Cardiac septum (tissue), 1 donor: ENCODE measurements at places on chromosomes 2 and 18. TPM values are rescaled to one million over a fixed set of nuclear protein-coding genes. Genes with fewer than 3 reads are reported as not detected.

The STAT4 gene
- total RNA-seq, result 37.8 TPM

The AGXT gene
- not detected for total RNA-seq

The REG3G gene
- not detected for total RNA-seq

The DPP4 gene
- total RNA-seq, result 3.4 TPM

The LYPD1 gene
- 3.3 TPM for total RNA-seq

The LTBP1 gene
- total RNA-seq, result 124 TPM

The LRATD1 gene
- total RNA-seq, result 0.67 TPM

The TUBB8B gene
- not detected for total RNA-seq

The MOGAT1 gene
- 0.24 TPM for total RNA-seq

The CKAP2L gene
- total RNA-seq, result 0.30 TPM

The ANTXR1 gene
- total RNA-seq, result 38.1 TPM

The AQP4 gene
- total RNA-seq, result 0.75 TPM

The PARD3B gene
- 9.5 TPM for total RNA-seq

The SCYGR4 gene
- total RNA-seq, result not detected

DNA sequence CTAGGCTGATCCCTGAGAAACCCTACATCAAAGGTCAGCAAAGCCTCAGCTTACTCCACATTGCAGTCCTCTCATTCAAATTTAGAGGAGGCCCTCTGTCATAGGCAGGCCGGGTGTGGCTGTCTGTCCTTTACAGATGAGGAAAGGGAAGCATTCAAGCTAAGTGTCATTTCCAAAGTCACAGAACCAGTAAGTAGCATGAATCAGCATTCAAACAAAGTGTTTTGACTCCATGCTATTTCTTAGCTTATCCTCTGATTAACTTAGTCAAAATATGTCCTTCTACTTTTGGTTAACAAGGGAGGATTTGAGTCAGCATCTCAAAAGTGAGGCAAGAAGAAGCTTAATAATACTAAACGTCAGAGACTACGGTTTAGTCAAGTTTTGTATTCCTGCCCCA, 409.0 kb upstream of the POU3F3 start:
- DNase-seq, result no peak

- DNase-seq, result no peak
Measured at GRCh38 chr2:79271456-79271855, 111.9 kb upstream of the REG3A start.

GRCh38 chr2:232350804-232351685, 27.5 kb upstream of the ALPP start:
- DNase-seq, result no peak

GRCh38 chr2:144519597-144519933, 354 bp downstream of the ZEB2 start:
- no peak for DNase-seq

DNA sequence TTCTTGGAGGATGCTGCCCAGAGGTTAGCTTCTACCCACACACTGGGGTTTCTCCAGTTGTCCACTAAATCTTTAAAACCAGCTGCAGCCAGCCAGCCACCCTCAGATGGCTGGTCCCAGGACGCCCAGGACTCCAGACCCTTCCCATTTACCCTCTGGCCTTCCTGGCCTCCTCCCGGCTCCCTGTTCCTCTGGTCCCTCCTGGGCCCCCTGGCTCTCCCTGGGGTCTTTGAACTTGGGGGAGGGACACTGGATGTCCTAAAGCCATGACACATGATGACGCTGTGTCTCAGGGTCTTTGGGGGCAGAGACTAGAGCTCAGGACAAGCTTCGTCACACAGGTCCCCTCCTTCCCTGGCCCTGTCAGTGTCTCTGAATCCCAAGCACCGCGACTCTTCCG, 201.1 kb upstream of the HDAC4 start:
- no peak for DNase-seq

- DNase-seq, result no peak
Measured at GRCh38 chr2:151189125-151189524, 72.5 kb downstream of the RBM43 start.

- DNase-seq, result no peak
Measured at GRCh38 chr2:2026252-2026831, 282.0 kb upstream of the PXDN start.

DNA sequence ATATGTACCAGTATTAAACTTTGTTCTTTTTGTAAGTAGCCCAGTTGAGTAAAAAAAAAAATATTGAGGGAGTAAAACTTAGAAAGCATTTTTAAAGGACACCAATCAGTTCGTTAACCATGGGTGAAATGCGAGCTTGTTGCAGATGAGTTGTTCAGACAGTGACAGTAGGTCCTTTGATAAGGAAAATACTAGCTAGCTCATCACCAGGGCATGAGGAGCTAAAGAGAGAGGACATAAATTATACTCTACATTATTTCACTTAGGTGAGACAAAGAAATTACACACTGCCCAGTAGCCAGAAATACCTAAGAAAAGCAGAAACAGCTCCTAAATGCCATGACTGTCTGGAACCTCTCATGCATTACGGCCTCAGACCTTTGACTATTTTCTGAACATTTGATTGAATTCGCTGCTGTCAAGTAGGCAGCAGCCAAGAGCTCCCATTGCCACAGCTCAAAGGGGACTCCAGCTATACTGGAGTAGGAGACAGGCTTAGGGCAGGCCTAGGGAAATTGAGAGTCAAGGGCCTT, 2.6 kb upstream of the HNRNPLL start:
- DNase-seq, result no peak

- no peak for DNase-seq
Measured at GRCh38 chr18:22253676-22254075, 84.3 kb downstream of the GATA6 start.

- DNase-seq, result no peak
Measured at GRCh38 chr18:77138270-77138669, 5.7 kb upstream of the MBP start.

- DNase-seq, result no peak
Measured at GRCh38 chr2:170639635-170640034, 75.5 kb upstream of the SP5 start.

DNA sequence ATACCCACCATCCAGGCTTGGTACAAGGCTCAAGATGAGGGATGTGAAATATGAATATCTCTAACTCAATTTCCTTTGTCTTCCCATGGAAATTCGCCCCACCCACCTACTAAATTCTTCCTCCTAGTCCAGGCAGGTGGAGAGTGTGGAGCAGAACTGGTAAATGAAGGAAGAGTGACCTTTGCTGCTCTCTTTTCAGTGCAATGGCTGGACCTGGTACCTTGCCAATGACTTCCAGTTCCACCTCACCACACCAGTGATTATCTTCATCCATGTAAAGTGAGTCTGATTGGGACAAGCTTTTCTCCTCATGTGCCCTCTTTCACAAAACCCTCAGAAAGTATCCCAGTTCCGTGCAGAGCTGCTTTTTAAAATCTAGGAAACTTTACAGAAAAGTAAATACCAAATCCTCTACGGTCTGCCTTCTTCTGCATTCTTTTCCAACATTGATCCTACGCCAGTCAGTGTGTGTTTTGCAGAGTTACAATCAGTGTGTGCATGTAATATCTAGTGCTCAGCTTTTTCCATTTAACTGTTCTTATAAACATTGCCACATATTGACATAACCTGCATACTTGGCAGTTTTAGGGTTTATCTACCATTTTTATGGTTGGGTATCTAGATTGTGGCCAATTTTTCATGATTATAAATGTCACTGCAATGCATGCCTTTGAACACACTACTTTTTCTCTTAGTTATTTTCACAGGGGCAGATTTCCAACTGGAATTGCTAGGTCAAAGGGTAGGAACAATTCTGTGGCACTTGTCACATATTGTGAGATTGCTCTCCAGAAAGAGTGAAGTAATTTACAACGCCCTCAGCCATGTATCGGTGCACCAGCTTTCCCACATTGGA, 86.5 kb upstream of the SEC11C start:
- DNase-seq, result no peak

- no peak for DNase-seq
Measured at GRCh38 chr2:69119104-69119894, 106.3 kb downstream of the ANTXR1 start.

- peak; percentile 69 for DNase-seq
Measured at GRCh38 chr2:230925879-230926765, 1.1 kb upstream of the GPR55 start.

GRCh38 chr2:45649858-45650811, 1.3 kb upstream of the PRKCE start:
- peak; percentile 90 for DNase-seq

DNA sequence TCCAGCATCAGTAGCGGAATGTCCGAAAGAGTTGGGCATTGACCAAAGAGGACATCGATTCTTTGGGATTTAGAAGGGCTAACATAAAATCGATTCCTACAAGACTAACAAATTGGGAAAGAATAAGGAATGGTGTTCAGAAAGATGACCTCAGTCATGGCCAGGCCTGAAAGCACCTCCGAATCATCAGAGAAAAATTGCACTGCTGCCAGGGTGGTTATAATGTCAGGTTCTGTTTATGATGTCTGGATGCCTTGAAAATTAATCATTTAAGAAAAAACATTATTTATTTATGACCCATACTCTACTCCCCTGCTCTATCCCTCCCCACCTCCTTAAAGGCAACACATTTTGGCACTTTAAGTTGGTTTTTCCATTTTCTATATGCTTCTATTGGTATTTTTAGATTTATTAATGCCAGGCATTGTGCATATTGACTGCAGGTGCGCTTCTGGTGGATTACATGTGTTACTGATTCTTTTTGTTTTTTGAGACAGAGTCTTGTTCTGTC, 104.7 kb downstream of the MYCN start:
- no peak for DNase-seq

- DNase-seq, result no peak
Measured at GRCh38 chr2:46179037-46179621, 118.1 kb upstream of the EPAS1 start.

- no peak for DNase-seq
Measured at GRCh38 chr2:163828771-163829170, 93.0 kb upstream of the FIGN start.

- peak; percentile 24 for DNase-seq
Measured at GRCh38 chr18:48815581-48816324, 135.0 kb downstream of the SMAD7 start.

DNA sequence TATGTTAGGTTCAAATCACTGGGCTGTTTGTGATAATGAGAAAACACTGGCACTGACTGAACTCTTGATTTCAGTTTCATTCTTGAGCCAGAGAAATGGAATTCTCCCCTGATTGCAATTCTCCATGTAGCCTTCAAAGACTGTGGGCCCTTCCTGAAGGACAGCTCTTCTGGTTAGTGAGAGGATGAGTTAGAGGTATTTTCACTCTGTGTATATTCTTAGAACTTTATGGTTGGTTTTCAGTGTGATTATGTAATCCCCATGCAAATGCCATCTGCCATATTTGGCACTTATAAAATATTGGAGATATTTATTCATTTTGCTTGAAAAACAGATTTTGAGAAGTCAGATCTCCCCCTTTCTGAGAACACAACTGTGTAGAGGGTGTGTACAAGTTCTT, 323.7 kb downstream of the SLC4A3 start:
- DNase-seq, result no peak

DNA sequence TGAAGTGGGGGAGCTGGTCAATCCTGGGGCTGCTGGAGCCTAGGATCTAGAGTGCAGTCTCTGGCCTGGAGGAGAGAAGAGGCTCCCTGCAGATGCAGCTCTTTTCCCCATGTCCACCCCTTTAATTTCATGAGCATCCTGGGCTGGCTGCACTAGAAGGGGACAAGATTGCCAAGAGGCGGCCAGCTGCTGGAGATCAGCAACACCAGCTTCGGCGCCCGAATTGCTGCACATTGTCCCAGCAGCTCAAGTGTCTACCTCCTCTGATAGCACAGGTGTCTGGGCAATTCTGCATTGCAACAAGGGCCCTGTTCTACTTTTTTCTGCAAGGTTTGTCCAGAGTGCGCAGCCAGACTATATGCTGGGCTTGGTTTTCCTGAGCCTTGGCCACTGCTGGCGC, 125.7 kb downstream of the AGAP1 start:
- no peak for DNase-seq

DNA sequence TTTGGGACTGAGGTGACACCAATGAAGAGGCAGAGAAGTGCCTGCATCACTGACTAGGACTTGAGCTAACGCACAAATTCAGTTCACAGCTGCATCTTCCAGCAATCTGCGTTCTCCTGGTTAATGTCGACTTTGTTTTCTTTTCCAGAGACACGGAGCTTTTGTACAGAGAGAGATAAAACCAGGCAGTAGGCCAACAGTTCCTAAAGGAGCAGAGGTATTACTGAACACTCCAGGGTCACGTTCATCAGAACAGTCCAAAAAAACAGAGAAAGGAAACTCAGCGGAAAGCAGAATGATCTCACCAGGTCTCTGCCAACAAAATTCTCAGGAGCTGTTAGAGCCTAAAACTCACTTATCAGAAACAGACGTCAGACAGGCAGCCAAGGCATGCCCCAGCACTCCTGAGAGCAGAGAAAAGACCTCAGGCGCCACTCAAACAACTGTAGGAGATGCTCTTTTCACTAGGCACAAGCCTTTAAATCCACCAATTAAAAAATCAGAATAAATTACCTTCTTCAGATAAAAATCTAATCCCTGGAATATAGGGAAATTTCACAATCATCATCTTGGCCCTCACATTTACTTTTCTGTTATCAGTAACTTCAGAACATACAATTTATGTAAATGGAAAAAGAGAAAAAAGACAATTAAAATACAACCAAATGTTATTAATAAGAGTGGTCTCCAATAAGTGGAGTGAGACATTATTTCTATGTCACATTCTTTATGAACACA, 95.9 kb upstream of the SPTBN1 start:
- no peak for DNase-seq
